AG08396 (cell line): ENCODE measurements at places on chromosomes 6 and 20.

DNA sequence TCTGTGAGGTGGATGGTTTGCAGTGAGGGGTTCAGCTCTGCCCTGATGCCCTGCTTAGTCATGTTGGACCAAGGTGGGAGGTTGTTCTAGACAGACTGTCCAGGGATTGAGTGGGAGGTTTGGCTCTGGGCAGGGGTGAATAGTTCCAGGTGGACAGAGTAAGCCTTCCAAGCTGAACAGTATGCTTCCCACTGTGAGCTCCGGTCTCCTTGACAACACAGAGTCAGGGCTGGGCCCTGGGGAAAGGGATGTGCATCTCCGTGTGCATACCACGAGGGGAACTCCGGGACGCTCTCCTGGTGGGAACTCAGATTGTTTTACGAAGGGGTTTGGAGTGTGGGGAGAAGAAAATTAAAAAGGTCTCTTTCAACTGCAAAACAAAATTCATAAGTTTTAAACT, 174.7 kb downstream of the DHX35 start:
- no peak for DNase-seq

GRCh38 chr6:46128476-46128875, 1.3 kb upstream of the ENPP4 start:
- DNase-seq = no peak

- peak; percentile 84 for DNase-seq
These were observed 14.9 kb downstream of the CST3 start for GRCh38 chr20:23622839-23623343.

GRCh38 chr6:125110056-125110455, 43.5 kb upstream of the TPD52L1 start:
- DNase-seq = no peak

DNA sequence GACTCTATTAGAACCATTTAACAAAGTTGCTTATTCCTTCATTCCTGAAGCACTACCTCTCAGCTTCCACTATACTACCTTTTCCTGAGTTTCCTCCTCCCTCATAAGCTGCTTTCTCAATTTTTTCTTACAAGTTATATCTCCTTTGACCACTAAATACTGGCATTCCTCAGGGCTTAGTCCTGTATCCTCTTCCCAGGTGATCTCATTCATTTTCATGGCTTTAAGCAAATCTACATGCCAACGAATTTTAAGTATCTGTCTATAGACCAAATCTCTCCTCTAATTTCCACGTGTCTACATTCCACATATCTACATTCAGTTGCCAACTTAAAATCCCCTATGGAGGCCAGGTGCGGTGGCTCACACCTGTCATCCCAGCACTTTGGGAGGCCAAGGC, 134.7 kb downstream of the BTBD9 start:
- no peak for DNase-seq

- DNase-seq = no peak
These were observed 10.9 kb upstream of the ATRN start for GRCh38 chr20:3459881-3460307.

GRCh38 chr6:15620611-15621010, 42.2 kb downstream of the DTNBP1 start:
- DNase-seq = no peak
